NCI-H2081 treated with DMSO at 0.1 percent for 48 hours (cell line): ENCODE measurements at places on chromosomes 16 and 17.

DNA sequence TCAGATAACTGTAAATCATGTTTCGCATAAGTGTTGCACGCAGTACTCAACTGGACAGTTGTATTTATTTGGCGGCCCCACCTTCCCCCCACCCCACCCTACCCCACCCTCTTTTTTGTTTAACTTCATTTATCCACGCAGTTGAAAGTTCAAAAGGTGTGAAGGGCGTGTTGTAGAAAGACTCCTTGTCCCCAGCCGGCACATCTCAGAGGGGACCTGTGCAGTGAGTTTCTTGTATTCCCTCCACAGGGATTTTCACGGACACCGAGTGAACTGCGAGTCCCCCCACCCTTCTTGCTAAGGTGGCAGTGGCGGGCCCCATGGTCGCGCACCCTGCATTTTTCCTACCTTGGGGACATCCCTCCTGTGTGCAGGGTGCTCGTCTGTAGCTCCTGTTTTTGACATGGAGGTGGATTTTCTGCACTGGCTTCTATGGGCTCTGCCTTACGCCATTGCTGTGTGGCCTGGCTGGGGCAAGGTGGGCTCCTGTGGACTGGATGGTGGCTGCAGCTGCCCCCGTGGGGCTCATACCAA, 36.2 kb downstream of the ADCY7 start:
- no peak for DNase-seq

DNA sequence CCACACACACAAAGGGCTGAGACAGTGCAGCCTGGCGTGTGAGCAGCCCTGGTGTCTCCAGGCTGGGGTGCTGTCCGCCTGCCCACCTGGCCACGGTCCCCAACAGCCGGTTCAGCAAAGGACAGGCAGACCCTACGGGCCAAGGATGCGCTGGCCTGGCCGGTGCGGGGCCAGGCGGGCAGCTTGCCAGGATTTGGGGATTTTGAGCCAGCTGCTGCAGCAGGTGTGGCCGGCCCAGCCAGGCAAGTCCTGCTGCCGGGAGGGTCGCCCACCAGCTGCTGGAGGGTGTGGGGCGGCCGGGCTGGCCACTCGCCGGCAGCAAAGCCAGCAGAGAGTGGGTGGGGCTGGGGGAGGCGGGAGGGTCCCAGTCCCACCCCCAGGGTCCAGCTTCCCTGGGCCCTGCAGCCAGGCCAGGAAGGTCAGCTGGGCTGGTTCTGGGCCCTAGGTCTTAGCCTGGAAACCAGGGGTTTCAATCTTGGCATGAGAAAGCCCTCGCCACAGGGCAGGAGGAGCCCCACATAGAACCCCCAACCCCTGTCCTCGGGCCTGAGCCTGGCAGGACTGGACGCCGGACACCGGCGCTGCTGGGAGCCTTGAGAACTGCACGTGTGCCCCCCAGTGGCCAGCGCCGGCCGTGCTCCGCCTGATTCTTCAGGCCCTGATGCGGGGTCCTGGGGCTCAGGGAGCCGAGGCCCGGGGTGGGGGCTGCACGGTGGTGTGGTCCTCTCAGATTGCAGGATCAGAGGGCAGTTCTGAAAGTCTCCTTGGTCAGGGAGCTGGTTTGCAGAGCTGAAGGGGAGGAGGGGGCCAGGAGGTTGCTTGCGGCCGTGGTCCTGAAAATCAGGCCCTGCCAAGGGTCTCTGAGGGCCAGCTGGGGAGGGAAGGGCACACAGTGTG, 17.6 kb upstream of the SSTR5 start:
- DNase-seq: no peak

- DNase-seq: no peak
Measured at GRCh38 chr16:78805556-78805955, 706.1 kb downstream of the WWOX start.

- no peak for DNase-seq
Measured at GRCh38 chr17:9308069-9308468, 267.6 kb downstream of the STX8 start.

DNA sequence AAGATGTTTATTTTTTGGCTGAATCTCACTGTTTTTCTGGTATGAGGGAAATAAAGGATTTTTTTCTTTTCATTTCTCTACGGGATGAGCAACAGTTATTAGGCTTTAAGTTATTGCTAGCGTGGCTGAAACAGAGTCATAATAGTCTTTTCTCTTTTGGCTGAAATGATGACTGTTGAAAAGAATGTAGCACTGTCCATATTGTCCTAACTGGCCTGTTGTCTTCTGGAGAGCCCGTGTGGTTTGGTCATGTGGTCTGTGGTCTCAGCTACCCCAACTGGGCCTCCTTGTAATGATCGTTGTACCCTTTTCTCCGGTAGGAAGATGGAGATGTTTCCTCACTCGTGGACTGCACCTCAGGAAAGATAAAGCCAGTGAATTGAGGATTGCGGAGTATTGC, 36.6 kb downstream of the EPN2 start:
- no peak for DNase-seq

DNA sequence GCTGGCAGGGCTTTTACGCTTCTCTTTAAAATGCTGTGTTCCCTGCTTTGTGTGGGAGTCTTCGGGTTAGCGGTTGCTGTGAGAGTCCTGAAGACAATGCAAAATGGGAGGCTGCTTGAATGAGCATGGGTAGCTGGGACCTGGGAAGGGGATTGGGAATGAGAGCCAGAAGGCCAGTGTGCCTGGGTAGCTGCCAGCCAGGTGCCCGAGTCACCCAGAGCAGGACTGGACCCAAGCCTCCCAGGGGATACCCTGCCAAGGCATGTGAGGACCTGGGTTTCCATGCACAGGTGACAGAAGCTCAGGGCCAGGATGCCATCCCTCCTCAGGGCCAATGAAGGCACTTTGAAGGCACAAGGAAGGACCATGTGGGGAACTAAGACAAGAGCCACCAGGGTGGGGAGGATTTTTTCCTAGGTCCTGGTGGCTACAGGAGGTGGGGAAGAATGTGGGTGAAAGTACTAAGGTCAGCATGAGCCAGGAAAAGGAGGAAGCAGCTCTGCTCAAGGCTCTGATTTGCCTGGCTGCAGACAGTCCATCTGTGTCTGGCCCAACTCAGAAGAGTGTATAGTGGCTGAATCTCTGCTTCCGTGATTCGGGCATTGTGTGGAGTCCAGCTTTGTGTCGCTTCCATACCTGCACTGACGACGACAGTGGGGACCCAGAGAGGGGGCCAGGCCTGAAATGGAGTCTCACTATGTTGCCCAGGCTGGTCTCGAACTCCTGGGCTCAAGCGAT, 20.5 kb downstream of the TMEM94 start:
- no peak for DNase-seq
